ENCODE measurements at places on chromosomes 7 and 10. TPM values are rescaled to one million over a fixed set of nuclear protein-coding genes. Genes with fewer than 3 reads are reported as not detected.

ITIH5 gene
- total RNA-seq: 0.66 TPM

FAM180A gene
- not detected for total RNA-seq

CLRN3 gene
- total RNA-seq: not detected

ANKRD22 gene
- total RNA-seq: not detected

CYP26A1 gene
- not detected for total RNA-seq

- DNase-seq: peak; percentile 68
These were observed 133.8 kb upstream of the ZNF92 start for GRCh38 chr7:65239707-65240352.

DNA sequence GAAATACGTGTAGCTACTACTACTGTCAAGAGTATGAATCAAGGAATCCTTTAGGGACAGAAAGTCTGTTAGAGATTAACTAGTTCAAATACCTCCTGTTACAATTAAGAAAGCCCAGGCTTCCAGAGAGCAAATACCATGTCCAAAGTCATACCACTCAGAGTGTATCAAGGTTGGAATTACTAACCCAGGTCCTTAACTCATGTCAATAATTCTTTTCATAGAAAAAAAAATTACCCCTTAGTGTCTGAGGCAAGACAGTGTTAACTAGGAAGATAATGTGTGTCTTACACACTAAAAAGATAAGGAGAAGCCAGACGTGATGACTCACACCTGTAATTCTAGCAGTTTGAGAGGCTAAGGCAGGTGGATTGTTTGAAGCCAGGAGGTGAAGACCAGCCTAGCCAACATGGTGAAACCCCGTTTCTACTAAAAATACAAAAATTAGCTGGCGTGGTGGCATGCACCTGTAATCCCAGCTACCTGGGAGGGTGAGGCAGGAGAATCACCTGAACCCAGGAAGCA is 423.4 kb downstream of the SORCS1 start:
- no peak for DNase-seq
